ENCODE measurements at places on chromosomes 3 and 15. TPM values are rescaled to one million over a fixed set of nuclear protein-coding genes. Genes with fewer than 3 reads are reported as not detected.

DNA sequence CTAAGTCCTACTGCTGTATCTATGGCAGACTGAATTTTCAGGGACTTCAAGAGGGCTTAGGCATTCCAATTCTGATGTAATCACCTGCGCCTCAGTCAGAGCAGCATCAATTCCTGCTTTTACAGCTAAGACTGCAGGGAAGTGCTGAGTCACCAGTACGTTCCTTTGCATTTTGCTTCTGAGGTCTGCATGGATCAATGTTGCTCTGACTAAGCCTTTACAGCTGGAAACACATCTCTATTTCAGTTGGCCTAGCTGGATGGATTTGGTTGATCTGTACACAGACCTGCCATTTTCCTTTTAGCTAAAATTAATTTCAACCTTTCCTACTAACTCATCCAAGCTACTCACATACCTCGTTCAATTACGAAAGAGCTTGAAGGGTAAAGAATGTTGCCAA is 51.3 kb downstream of the ETV5 start:
- DNase-seq: no peak

DNA sequence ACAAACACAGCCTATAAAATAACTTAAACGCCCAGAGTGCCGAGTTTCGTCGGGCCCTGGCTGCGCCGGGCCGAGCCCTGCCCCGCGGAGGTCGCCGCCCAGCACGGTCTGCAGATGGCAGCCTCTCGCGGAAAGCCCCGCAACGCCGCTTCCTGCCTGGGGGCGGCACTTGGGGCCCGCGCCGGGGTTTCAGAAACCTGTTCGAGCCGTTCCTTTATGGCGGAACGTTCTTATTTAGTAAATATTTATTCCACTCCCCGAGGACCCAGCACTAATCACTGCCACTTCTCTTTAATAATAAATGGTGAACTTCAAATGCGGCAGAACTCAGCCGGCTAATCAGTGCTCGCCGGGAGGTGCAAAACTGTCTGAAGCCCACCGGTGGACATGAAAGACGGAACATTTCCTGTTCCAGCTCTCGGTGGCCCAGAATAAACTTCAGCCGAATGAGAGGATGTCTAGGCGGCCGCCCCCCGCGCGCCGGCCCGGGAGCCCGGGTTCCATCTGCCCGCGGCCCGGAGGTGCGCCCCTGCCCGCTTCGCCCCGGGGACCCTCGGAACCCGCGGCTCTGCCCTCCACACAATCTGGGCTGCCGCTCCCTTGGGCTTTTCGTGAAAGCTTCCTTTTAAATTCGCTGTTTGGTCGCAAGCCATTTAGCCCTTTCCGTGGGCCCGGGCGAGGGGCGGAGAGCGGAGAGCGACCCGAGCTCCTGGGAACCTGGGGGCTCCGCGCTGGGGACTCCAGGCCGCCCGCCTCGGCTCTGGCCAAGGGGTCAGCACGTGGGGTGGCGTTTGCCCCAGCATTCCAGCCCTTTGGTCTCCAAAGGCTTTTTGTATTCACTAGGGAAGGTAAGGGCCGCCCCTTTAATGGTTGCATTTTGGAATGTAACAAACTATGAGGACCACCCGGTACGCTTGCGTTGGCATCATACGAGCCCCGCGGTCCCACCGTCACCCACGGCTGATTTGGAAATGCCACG is 110.8 kb upstream of the ATP11B start:
- peak; percentile 12 for DNase-seq

Gene PYGO1
- polyA plus RNA-seq: not detected

DNA sequence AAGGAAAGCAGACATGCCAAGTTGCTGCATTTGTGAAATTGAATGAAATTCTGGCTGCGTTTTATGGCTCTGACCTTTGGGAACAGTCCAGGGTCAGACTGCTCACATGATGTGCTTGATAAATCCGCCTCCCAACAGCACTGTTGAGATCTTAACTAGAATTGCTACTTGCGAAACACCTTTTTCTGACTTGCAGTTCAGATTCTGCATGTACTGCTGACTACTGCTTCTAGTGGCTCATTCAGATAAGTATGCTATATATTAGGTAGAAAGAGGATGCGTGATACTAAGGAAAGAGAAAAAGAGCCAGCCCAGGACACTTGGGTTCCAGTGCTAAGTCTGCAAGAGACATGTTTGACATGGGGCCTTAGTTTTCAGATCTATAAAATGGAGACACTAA is 129.4 kb downstream of the LPP start:
- no peak for DNase-seq

- no peak for DNase-seq
Observed at GRCh38 chr3:167116120-167116922, 263.8 kb downstream of the ZBBX start.

GRCh38 chr15:89836267-89837133 is 21.8 kb upstream of the ANPEP start:
- no peak for DNase-seq

DNA sequence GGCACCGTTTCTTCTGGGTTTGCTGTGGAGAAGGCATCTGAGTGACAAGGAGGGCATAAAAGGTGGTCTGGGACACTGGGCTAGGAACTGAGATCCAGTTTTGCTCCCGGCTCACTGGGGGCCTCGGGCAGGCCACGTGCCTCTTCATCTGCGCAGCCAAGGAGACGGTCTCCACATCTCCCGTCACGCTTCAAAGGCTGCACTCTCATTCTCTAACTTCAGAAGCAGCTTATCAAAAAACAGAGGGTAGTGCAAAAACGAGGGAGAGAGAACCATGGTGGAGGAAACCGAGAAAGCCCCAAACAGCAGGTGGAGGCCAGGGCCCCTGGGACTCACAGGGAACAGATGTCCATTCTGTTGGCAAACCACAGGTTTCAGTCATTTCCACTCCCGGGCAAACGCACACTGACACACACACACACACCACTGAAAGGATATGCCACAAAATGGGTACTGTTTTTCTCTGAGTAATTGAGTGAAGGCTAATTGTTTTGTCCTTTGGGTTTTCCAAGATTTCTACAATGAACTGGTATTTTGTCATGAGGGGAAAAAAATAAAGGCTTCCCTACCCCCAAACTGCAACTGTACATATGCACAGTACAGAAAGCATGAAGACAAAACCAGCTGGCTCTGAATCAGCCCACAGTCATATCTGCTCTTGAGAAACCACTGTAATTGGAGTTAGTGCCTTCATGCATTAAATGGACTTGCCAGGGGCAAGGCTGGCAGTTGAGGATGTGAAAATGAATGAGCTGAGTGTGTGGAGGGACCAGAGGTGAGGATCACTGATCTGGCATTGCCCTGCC is 71.9 kb downstream of the MGLL start:
- peak; percentile 50 for DNase-seq

- DNase-seq: no peak
Observed at GRCh38 chr3:157066335-157067098, 93.4 kb downstream of the CCNL1 start.

GRCh38 chr3:148697306-148698189 is at the start of gene AGTR1:
Gene AGTR1 (plus strand): TSS chr3:148697903. CDS start chr3:148741036, 43,133 bp downstream.
- no peak for DNase-seq

Gene CCR9
- polyA plus RNA-seq: not detected

- no peak for DNase-seq
Observed at GRCh38 chr3:59245859-59246501, 196.2 kb upstream of the CFAP20DC start.

DNA sequence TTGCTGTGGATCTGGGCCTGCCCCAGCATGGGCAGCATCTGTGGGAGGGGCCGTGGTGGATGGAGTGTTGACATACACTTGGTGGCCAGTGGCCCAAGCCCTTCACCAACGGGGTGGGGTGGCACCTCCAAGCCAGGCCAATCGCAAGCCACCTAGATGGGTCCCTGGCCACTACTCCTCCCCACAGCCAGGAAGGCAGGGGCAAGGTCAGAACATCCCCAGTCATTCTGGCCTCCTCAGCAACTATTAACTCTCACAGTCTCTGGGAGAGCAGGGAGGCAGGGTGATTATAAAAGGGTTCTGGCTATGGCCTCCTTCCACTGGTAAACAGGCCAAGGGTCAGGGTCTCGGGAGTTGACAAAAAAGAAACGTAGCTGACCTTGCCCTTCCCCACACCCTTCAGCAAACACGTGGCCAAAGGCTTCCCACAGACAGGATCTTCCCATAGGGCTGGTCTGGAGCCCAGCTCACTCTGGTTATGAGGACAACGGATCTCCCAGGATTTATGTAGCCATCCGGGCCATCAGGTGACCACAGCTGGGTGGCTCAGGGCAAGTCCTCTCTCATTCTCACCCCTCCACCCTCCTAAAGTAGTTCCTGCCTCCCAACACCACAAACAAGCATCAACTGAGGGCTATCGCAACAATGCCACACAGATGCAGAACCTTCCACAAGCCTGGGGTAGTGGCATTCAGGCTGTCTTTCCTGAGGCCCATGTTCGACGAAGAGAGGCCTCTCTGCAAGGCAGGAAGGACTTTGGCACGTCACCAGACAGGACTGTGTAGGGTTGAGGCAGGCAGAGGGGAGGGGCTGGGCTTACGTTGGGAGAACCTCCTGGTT is 18.9 kb downstream of the TLE3 start:
- DNase-seq: no peak

Gene RHOA
- 601 TPM for polyA plus RNA-seq

DNA sequence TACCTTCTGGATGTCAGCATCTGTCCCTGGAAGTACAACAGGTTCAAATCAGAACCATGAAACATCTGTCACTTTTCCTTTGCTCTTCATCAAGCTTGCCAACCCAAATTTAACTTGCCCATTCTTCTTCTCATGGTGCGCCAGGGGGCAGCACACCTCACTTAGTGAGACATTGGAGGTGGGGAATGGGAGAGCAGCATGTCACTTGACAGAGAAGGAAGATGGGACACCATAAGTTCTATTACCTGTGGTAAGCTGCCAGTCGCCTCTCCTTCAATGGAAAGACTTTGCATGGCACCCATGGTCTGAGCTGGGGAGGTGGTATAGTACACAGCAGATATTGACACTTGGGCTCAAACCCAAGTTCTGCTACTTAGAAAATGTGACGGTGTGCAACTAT is 2.9 kb downstream of the SCN5A start:
- no peak for DNase-seq

- DNase-seq: no peak
Observed at GRCh38 chr15:29687939-29688505, 134.2 kb downstream of the TJP1 start.

GRCh38 chr3:194135516-194135805 is 487 bp upstream of the HES1 start:
- DNase-seq: no peak

Gene ZNF620
- 0.37 TPM for polyA plus RNA-seq

- DNase-seq: no peak
Observed at GRCh38 chr3:38590521-38590920, 59.0 kb downstream of the SCN5A start.

DNA sequence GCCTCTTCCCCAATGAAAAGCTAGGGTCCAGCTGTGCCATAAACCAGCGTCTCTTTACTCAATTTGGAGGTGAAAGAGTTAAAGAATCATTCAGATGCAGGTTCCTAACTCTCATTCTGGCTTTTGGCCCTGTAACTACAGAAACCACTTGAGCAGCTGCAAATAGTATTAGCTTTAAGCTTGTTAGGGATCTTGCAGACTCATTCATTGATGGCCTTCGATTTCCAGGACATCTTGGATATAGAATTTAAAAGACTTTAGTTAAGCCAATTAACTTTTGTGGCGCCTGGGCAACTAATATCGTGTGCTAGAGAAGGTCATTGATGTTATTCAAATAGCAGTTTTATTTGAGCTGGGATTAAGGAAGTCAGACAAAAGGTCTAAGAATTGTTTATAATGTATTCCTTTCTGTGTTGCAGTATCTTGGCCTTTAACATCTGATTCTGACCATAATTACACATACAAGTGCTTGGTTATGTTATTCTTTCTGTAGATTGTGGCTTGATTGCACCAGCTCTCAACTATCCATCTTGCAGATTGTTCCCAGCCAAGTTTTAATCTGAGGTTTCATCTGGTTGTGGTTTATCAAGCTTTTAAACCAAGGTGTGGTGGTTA is 185.3 kb downstream of the CACNA2D3 start:
- no peak for DNase-seq

Data from CD14-positive monocyte (primary cell).